ENCODE measurements at places on chromosomes 3 and 15.

DNA sequence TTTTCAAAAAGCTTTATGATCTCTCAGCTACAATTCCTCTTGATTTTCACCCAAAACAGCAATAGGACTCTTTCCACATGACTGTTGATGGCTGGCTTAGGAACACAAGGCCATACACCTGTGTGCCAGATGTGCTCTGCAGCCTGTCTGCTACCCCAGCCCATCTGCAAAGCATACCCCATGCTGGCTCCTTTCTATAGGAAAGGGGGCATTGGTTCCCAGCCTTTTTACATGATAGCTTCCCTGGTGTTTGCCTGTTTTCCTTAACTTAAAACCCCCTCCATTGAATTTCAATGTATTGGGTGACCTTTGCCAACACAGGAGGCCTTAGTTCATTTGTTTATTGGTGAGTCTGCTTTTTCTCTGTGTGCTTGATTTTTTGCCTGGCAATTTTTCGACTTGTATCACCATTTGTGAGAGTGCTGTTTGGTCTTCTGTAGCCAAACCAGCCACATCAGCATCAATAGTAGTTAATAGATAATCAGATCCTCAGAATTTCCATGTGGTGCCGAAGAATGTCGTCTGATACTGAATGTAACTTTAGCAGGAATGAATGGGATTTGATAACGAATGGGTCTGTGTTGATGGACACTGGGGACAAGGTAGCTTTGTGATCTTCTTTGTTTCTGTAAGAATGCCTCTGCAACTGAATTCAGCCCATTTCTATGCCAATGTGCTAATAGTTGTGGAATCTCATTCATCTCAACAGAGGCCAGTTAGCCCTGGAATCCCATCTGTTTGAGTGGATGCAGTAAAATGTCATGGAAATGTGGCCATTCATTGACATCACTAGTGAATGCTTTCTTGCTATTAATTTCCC, 272.2 kb upstream of the RARB start:
- DNase-seq = no peak

- DNase-seq = no peak
Observed at GRCh38 chr3:66038384-66038725, 363 bp downstream of the MAGI1 start.

DNA sequence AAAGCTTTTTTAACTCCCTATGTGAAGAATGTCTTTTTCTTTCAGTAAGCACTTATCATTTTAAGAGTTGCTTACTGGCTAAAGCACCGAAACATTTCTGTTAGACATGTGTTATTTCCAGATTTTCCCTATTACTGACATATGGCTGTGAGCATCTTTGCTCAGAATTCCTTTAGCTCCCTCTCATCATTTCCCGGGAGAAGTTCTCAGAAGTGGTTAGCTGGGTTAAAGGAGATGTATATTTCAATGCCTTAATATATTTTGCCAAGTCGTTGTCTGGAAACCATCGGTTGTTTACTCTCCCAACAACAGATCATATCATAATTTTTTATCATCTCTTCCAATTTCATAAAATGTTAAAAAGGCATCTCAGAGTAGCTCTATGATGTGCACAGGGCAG, 396.5 kb downstream of the OCA2 start:
- no peak for DNase-seq

- no peak for DNase-seq
Observed at GRCh38 chr3:194158942-194159439, 23.0 kb downstream of the HES1 start.

GRCh38 chr3:127196466-127197299, 3.8 kb downstream of the PRR23E start:
- DNase-seq = no peak

- DNase-seq = no peak
Observed at GRCh38 chr3:123153125-123154019, 48.4 kb upstream of the SEC22A start.

GRCh38 chr3:136334209-136334608, 84.1 kb downstream of the PCCB start:
- no peak for DNase-seq

DNA sequence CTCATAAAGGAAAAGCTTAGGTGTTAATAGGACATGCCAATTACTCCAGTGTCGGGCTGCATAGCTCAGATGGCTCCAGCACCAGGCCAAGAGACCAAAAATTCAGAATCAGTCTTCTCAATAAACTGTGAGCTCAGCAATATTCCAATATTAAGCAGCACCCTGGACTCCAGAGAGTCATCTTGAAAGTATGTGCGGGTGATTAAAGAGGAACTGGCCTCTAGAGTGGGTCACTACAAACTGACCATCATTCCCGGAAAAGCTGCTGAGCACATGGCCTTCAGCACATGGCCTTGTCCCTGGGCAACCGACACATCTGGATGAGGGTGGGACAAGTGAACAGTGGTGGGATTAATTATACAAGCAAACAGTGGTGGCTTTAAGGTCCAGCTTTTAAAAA, 59.0 kb downstream of the MAGI1 start:
- no peak for DNase-seq

- no peak for DNase-seq
Observed at GRCh38 chr3:126101521-126101982, 17.6 kb upstream of the SLC41A3 start.

GRCh38 chr3:99499235-99500158, 138.9 kb upstream of the COL8A1 start:
- DNase-seq = no peak

GRCh38 chr3:155031186-155031585, 48.9 kb upstream of the MME start:
- no peak for DNase-seq

GRCh38 chr3:122245513-122246174, 62.2 kb downstream of the CASR start:
- DNase-seq = no peak

GRCh38 chr3:139157161-139157932, 112.7 kb upstream of the PRR23C start:
- no peak for DNase-seq

DNA sequence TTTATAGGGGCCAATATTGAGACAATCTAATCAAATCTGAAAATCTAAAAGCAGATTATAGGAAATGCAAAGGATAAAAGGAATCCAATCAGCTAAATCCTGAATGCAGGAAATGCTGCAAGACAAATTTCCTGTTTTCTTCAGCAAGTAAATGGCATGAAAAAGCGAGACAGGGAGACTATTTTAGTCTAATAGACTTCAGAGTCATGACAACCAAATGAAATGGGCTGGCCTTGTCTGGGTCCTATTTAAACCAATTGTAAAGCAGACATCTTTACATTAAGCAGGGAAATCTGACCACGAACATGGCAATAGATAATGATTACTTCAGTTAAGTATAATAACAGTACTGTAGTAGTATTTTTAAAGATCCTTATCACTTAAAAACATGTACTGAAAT, 2.1 kb downstream of the DBR1 start:
- no peak for DNase-seq
